ENCODE measurements at places on chromosomes 3 and 15.

- no peak for DNase-seq
Observed at GRCh38 chr3:105722943-105723556, 145.8 kb downstream of the CBLB start.

GRCh38 chr15:70376031-70376928 is 278.6 kb upstream of the TLE3 start:
- DNase-seq = peak; percentile 9

DNA sequence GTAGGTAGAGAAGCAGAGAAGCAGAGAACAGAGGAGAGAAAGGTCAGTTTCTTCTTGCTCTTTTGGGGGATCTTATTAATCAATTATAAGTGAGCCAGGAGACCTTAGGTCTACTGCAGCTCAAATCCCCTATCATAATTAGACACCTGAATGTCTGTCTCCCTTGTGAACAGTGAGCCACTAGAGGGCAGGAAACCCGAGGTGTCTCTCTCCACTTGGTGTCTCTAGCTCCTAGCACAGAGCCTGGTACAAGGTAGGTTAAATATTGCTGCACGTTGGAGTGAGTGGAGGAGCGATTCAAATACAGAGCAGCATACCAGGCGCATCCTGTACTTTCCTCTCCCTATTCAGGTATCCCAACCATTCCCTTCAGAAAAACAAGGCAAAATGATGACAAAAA is 2.0 kb upstream of the ST8SIA2 start:
- DNase-seq = no peak

- no peak for DNase-seq
Observed at GRCh38 chr15:80904998-80905397, 84.6 kb downstream of the MESD start.

All from cerebellum (tissue), 4 donors.